A549 treated with dexamethasone at 1 μM for 4 hours (cell line): ENCODE measurements at places on chromosomes 3 and 15. TPM values are rescaled to one million over a fixed set of nuclear protein-coding genes. Genes with fewer than 3 reads are reported as not detected.

The TRPM1 gene
- total RNA-seq: not detected in 5 replicates

The XYLB gene
- 2.8 to 5.1 TPM (median 4.3 TPM) in 5 replicates for total RNA-seq

The TTLL13 gene
- total RNA-seq: 0.09 to 0.25 TPM (median 0.12 TPM) in 5 replicates

The C3orf20 gene
- 0.02 to 0.06 TPM in 2 of 5 replicates, not detected in the others for total RNA-seq

The XCR1 gene
- not detected in 5 replicates for total RNA-seq

The GFM1 gene
- total RNA-seq: 37.2 to 51.9 TPM (median 45.0 TPM) in 5 replicates

The HGD gene
- total RNA-seq: 17.7 to 25.2 TPM (median 21.9 TPM) in 5 replicates

The ETFA gene
- total RNA-seq: 228 to 252 TPM (median 240 TPM) in 5 replicates

The PLSCR4 gene
- 7.3 to 12.0 TPM (median 9.9 TPM) in 5 replicates for total RNA-seq

The CEP19 gene
- total RNA-seq: 2.1 to 2.9 TPM (median 2.8 TPM) in 5 replicates

The TWF2 gene
- 54.3 to 69.4 TPM (median 62.0 TPM) in 5 replicates for total RNA-seq

The ZNF80 gene
- 0.04 TPM in 1 of 5 replicates, not detected in the others for total RNA-seq

The KNG1 gene
- 0.07 TPM in 1 of 5 replicates, not detected in the others for total RNA-seq

The TTC14 gene
- total RNA-seq: 12.0 to 17.9 TPM (median 14.3 TPM) in 5 replicates

The SORD gene
- total RNA-seq: 28.4 to 35.3 TPM (median 32.1 TPM) in 5 replicates

The ICE2 gene
- 26.7 to 38.6 TPM (median 37.2 TPM) in 5 replicates for total RNA-seq

The AQP9 gene
- 0.03 to 0.05 TPM (median 0.05 TPM) in 4 of 5 replicates, not detected in the other for total RNA-seq

The ACTC1 gene
- 0.18 to 0.54 TPM (median 0.35 TPM) in 5 replicates for total RNA-seq

The KLHL6 gene
- total RNA-seq: 0.01 to 0.02 TPM (median 0.01 TPM) in 3 of 5 replicates, not detected in the others

The OIP5 gene
- total RNA-seq: 11.3 to 12.7 TPM (median 12.1 TPM) in 5 replicates

The DTWD1 gene
- 18.7 to 21.0 TPM (median 19.0 TPM) in 5 replicates for total RNA-seq

The LCTL gene
- total RNA-seq: not detected in 5 replicates

The TNNC1 gene
- total RNA-seq: 0.87 to 1.3 TPM (median 1.3 TPM) in 5 replicates

The ANKRD28 gene
- 45.6 to 78.1 TPM (median 58.3 TPM) in 5 replicates for total RNA-seq

The SLC12A1 gene
- not detected in 5 replicates for total RNA-seq

The TMEM266 gene
- total RNA-seq: 0.13 to 0.29 TPM (median 0.22 TPM) in 5 replicates

The FETUB gene
- 0.13 to 0.38 TPM (median 0.23 TPM) in 5 replicates for total RNA-seq

The SMCO1 gene
- not detected in 5 replicates for total RNA-seq

The ATP10A gene
- total RNA-seq: 6.9 to 10.8 TPM (median 9.1 TPM) in 5 replicates

The IP6K1 gene
- total RNA-seq: 18.6 to 23.7 TPM (median 22.4 TPM) in 5 replicates

The ALPK3 gene
- total RNA-seq: 0.03 to 0.22 TPM (median 0.10 TPM) in 5 replicates

The CPLX3 gene
- total RNA-seq: 0.05 to 0.06 TPM in 2 of 5 replicates, not detected in the others

The TBC1D5 gene
- total RNA-seq: 11.8 to 21.1 TPM (median 18.9 TPM) in 5 replicates
